ENCODE measurements at places on chromosomes 3 and 15. TPM values are rescaled to one million over a fixed set of nuclear protein-coding genes. Genes with fewer than 3 reads are reported as not detected.
A peak's percentile ranks its signal among the peaks of the same experiment; 100 is the strongest.

PPP1R2 gene
- total RNA-seq = 77.0 TPM

DNA sequence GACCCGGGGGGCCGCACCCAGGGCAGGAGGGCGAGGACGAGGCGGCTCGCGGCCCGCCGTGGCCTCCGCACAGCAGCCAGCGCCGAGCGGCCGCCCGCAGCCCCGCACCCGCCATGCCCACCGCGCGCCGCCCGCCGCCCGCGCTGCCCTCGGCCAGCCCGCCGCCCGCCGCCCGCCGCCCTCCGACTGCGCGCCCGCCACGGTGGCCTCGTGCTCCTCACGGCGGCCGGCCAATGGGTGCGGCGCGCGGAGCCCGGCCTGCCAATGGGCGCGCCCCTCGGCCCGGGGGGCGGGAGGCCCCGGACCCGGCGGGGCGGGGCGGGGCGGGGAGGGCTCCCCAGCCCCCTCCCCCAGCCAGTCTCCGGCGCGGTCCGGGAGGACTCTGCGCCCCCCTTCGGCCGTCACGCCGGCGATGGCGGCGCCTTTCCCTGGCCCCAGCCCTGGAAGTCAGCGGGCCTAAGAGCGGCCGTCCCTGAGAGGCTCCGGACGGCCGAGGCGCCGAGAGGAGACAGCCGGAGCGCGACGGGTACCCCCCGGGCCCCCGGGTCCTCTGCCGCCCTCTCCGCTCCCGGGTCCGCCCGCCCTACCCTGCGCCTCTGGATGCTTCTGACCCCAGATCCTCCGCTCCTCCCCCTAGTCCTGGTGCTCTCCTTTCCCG lies at the start of gene NT5DC2:
TSS of gene NT5DC2 (minus strand) at position 235 of the 658 bp plus-strand sequence. CDS start at position 115, 120 bp downstream.
- DNase-seq = peak; percentile 81
- H3K4me1 ChIP-seq = peaks cover 32% of the 10 kb centered on the region
- H3K36me3 ChIP-seq = peaks cover 18% of the 10 kb centered on the region

GRCh38 chr3:146221276-146221675 lies 29.6 kb downstream of the PLSCR4 start:
- H3K4me3 ChIP-seq = no peak overlapping the region
- H3K4me1 ChIP-seq = no peaks in the 10 kb centered on the region
- H3K27me3 ChIP-seq = peaks cover 8% of the 10 kb centered on the region
- DNase-seq = no peak

XCR1 gene
- total RNA-seq = not detected

DNA sequence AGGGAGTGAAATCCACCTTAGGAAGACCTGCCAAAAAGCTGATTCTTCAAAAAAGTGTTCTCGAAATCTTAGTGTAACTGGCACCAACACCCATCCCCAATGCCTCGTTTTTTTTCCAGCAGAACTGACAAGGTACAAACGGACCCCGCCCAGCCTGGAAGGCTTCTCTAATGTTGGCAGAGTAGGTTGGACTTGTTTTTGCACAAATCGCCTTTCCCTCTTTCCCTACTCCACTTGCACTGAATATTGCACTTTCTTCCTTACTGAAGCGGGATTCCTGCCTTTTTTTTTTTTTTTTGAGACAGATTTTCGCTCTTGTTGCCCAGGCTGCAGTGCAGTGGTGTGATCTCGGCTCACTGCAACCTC lies 544 bp upstream of the TIMMDC1 start:
- DNase-seq = peak; percentile 29
- H3K27me3 ChIP-seq = no peaks in the 10 kb centered on the region
- H3K4me1 ChIP-seq = peaks cover 42% of the 10 kb centered on the region
- peak overlapping the region; percentile 96 for H3K4me3 ChIP-seq
- H3K36me3 ChIP-seq = peaks cover 13% of the 10 kb centered on the region
- H3K27ac ChIP-seq = peak overlapping the region; percentile 99

- no peak overlapping the region for H3K4me3 ChIP-seq
- H3K36me3 ChIP-seq = no peaks in the 10 kb centered on the region
- DNase-seq = no peak
- no peak overlapping the region for H3K27ac ChIP-seq
- no peaks in the 10 kb centered on the region for H3K4me1 ChIP-seq
- H3K27me3 ChIP-seq = peaks cover 7% of the 10 kb centered on the region
Observed at GRCh38 chr3:54053211-54053610, 69.1 kb upstream of the CACNA2D3 start.

DNA sequence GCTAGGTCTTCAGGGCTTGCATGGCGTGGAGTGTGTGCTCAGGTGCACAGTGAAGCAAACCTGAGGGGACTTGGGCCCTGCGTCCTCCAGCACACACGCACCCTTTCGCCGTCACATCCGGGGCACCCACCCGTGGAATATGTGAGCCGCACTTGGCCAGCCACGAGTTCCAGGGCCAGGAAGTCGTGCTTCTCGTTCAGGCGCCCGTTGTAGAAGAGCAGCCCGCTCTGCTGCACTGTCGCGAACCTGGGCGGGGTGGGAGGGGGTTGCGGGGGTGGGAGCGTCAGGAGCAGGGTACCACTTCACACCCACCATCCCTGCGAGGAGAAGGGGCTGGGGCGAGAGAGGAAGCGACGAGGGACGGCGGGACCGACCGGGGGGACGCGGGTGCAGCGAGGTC lies 7.1 kb downstream of the CELSR3 start:
- H3K27me3 ChIP-seq = peaks cover 12% of the 10 kb centered on the region
- H3K4me3 ChIP-seq = peak overlapping the region; percentile 71
- peak; percentile 81 for DNase-seq
- peaks cover 6% of the 10 kb centered on the region for H3K4me1 ChIP-seq

GRCh38 chr3:129603991-129604749 lies 2.3 kb downstream of the PLXND1 start:
- no peak overlapping the region for H3K4me3 ChIP-seq
- H3K27ac ChIP-seq = no peak overlapping the region
- peaks cover 18% of the 10 kb centered on the region for H3K27me3 ChIP-seq

DNA sequence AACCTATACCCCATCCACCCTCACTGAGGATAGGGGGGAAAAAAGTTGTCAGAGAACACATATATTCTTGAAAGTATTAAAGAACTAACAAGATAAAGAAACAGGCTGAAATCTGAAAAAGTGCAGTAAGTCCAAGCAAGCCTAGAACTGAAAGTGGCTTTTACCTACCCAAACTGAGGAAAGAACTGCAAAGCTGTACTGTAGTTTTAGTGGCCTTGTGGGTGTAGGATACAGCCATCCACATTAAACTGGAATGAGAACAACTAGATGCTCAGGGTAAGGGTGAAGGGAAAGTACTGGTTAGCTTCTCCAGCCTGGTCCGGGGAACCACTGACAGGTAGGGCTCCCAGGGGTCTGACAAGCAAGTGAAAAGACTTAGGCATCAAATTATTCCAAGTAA lies 10.1 kb downstream of the UBP1 start:
- H3K27ac ChIP-seq = peak overlapping the region; percentile 49
- H3K27me3 ChIP-seq = no peaks in the 10 kb centered on the region
- peaks cover 8% of the 10 kb centered on the region for H3K36me3 ChIP-seq
- peaks cover 76% of the 10 kb centered on the region for H3K4me1 ChIP-seq
- no peak for DNase-seq

ZNF620 gene
- 3.8 TPM for total RNA-seq

GRK7 gene
- total RNA-seq = not detected

GRCh38 chr3:165056510-165056909 lies 21.8 kb downstream of the SI start:
- H3K36me3 ChIP-seq = no peaks in the 10 kb centered on the region
- no peaks in the 10 kb centered on the region for H3K27me3 ChIP-seq
- DNase-seq = no peak
- no peaks in the 10 kb centered on the region for H3K4me1 ChIP-seq
- H3K4me3 ChIP-seq = no peak overlapping the region
- no peak overlapping the region for H3K27ac ChIP-seq

GRCh38 chr3:192840143-192840836 lies 77.4 kb downstream of the MB21D2 start:
- no peak for DNase-seq
- H3K36me3 ChIP-seq = no peaks in the 10 kb centered on the region
- H3K27ac ChIP-seq = no peak overlapping the region
- H3K4me1 ChIP-seq = peaks cover 19% of the 10 kb centered on the region
- peaks cover 1% of the 10 kb centered on the region for H3K27me3 ChIP-seq
- no peak overlapping the region for H3K4me3 ChIP-seq

GRCh38 chr3:132488151-132488550 lies 70.8 kb downstream of the DNAJC13 start:
- DNase-seq = no peak
- H3K27me3 ChIP-seq = no peaks in the 10 kb centered on the region
- no peak overlapping the region for H3K27ac ChIP-seq
- H3K4me1 ChIP-seq = peaks cover 3% of the 10 kb centered on the region

GRCh38 chr15:43508991-43509659 lies 8.3 kb upstream of the MAP1A start:
- DNase-seq = no peak
- H3K4me3 ChIP-seq = no peak overlapping the region
- H3K27me3 ChIP-seq = no peaks in the 10 kb centered on the region
- H3K36me3 ChIP-seq = no peaks in the 10 kb centered on the region

CTXN2 gene
- not detected for total RNA-seq

IMPG2 gene
- 0.12 TPM for total RNA-seq

DNA sequence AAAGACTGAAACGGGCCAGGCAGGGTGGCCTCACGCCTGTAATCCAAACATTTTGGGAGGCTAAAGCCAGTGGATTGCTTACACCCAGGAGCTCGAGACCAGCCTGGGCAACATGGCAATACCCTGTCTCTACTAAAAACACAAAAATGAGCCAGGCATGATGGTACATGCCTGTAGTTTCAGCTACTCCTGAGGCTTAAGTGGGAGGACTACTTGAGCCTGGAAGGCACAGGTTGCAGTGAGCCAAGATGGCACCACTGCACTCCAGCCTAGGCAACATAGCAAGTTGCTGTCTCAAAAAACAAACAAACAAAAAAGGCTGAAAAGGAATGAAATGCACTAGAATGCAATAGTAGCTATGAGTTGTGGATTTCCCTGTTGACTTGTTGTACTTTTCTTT lies 94.7 kb downstream of the STAG1 start:
- H3K4me1 ChIP-seq = peaks cover 29% of the 10 kb centered on the region
- no peaks in the 10 kb centered on the region for H3K27me3 ChIP-seq
- no peak overlapping the region for H3K27ac ChIP-seq
- H3K36me3 ChIP-seq = peaks cover 24% of the 10 kb centered on the region
- H3K4me3 ChIP-seq = no peak overlapping the region

PLSCR2 gene
- not detected for total RNA-seq

DNA sequence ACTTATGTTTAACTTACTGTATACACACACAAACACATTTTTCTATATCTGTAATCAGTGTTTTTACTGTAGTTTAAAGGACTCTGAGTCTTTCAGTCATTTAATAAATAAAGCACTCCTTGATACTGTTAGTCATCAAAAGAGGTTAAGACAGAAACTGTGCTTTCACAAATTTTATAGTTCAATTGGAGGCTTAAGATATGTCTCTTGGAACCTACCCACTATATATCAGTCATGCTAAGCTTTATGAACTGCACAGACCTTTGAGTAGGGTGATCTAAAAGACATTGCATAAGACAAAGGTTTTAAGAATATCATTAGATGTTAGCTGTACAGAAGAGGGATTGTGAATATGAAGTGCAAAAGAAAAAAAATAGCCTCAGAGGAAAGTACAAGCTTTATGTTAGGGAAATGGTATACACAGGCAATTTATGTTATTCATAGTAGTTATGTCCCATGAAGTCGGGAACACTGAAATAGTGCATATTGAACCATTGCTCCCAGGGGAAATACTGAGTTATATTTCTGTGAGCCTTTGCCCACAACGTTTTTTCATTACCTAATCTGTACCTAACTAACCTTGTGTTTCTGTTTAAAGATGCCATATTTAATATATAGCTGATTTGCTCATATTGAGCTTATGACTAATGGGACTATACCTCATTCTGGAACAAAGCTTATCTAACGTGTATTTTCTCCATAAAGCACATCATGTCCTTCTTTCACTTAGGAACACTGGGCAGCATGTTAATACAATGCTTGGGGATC lies 19.7 kb downstream of the CHMP2B start:
- no peak overlapping the region for H3K4me3 ChIP-seq
- peak overlapping the region; percentile 33 for H3K27ac ChIP-seq
- DNase-seq = no peak
- H3K36me3 ChIP-seq = peaks cover 19% of the 10 kb centered on the region
- H3K4me1 ChIP-seq = peaks cover 12% of the 10 kb centered on the region

DNA sequence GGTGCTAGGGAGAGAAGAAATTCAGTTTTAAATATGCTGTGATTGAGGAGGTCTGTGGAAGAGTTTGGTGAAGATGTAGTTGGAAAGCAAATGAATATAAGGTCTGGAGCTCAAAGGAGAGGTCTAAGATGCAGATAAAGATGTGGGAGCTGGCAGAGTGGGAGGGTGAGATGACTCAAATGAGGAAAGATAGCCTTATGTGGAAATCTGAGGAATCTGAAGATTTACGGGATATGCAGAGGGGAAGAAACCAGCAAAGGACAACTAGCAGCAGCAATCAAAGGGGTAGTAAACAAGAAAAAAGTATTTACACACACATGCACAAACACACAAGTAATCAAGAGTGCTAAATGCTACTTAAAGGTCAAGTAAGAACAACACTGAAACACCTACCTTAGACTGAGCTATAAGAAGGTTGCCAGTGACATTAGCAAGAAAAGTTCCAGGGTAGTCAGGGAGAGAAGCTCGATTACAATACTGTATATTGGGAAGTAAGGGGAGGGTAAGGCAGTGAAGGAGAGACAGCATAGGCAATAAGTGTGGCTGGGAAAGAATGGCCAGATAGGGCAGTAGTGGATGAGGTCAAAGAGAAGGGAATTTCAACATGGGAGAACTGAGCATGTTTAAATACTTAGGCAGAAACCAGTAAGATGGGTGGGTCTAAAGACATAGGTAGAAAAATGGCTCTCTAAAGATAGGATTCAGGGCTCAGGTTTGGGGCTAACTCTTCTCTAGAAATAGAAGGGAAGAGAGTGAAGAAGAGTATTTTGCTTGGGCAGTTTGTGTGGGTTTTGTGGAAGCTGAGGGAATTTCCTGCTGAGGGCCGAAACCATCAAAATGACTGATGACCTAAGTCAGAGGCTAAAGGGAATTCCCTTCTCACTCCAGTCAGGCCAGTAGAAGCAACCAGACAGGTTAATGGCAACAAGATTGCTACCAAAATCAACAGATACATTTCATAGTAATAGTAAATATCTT lies 8.9 kb downstream of the CMTM6 start:
- H3K4me3 ChIP-seq = no peak overlapping the region
- peaks cover 19% of the 10 kb centered on the region for H3K4me1 ChIP-seq
- no peak for DNase-seq
- no peaks in the 10 kb centered on the region for H3K27me3 ChIP-seq

GRCh38 chr3:78496501-78496900 lies 1271.3 kb downstream of the ROBO1 start:
- H3K27me3 ChIP-seq = no peaks in the 10 kb centered on the region
- no peak overlapping the region for H3K4me3 ChIP-seq
- no peak overlapping the region for H3K27ac ChIP-seq
- no peaks in the 10 kb centered on the region for H3K4me1 ChIP-seq
- H3K36me3 ChIP-seq = no peaks in the 10 kb centered on the region

TGM4 gene
- not detected for total RNA-seq

RAB6B gene
- total RNA-seq = 0.51 TPM

SKOR1 gene
- total RNA-seq = 0.16 TPM

- H3K27me3 ChIP-seq = peaks cover 12% of the 10 kb centered on the region
- peaks cover 29% of the 10 kb centered on the region for H3K4me1 ChIP-seq
- H3K27ac ChIP-seq = no peak overlapping the region
- no peak for DNase-seq
- H3K4me3 ChIP-seq = no peak overlapping the region
Observed at GRCh38 chr15:40498891-40499290, 28.1 kb downstream of the CHST14 start.
